ENCODE measurements at places on chromosomes 5 and 9.

- peak; percentile 99 for DNase-seq
These were observed at the start of gene SLC30A5 for GRCh38 chr5:69093771-69094482. Gene SLC30A5, plus strand, starts transcription at chr5:69094014. Its CDS starts 242 bp downstream, at chr5:69094256.

- DNase-seq, result no peak
These were observed 2.7 kb downstream of the IL31RA start for GRCh38 chr5:55853818-55854217.

DNA sequence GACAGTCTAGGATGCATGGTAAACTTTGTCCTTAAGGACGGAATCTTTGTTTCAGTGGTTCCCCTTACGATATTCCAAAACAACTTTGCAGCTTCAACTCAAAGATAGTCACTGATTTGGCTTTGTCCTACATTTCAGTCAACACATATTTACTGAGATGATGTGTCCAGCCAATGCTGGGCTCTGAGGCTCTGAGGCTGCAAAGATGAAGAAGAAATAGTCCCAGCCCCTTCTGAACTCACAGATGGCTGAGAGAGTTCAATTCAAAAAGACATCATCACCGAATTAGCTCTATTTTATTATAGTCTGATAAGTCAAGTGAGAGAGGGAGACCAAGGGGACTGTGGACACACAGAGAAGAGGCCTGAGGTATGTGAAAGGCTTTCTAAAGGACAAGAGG lies 544.0 kb downstream of the ACTL7B start:
- DNase-seq, result no peak

DNA sequence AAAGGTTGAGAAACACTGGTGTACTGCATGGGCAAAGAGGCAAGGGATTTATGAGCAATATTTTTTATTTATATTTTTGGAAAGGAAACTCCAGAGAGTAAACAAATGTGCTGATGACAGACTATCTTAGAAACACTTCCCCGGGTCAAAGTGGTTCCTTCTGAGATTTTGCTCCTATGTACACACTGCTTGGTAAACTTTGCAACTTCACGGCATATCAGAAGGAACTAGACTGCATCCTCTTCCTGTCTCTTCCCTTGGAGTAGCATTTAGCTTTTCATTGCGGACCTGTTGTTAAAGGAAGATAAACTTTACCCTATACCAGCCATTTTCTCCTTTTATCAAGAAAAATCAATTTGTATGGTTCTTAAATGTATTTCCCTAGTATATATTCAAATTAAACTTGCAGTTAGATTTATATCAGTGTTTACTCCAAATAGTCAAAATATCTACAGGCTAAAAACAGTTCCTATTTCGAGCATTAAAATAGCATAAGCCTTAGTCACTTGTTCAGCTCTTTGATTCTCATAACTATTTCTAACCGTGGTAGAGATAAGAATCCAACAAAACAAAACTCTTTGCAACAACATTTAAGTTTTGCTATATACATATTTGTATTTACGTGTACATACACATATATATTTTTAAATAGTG lies 48.0 kb upstream of the LRRC19 start:
- DNase-seq, result no peak

- peak; percentile 74 for DNase-seq
These were observed 136.3 kb downstream of the ASTN2 start for GRCh38 chr9:117278471-117279035.

DNA sequence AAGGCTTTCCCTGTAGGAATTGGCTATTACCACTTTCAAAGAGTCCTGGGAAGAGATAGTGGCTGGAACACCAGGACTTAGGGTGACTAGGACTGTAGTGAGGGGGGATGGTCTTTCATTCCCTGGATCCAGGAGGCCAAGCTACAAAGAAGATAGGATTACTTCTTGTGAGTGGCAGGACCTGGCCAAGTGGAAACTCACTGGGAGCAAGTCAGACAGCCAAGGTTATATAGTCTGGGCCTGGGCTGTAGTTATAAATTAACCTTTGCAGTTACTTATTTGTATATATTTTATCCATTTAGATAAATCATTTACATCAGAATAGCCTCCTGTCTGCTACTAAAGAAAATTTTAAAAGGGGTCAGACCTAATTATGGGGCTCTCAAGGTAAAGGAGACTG lies 124.3 kb downstream of the TLR4 start:
- DNase-seq, result peak; percentile 50

GRCh38 chr5:67983251-67984110 lies 232.1 kb upstream of the PIK3R1 start:
- DNase-seq, result no peak

GRCh38 chr5:60277941-60278340 lies 384.4 kb upstream of the PDE4D start:
- no peak for DNase-seq

DNA sequence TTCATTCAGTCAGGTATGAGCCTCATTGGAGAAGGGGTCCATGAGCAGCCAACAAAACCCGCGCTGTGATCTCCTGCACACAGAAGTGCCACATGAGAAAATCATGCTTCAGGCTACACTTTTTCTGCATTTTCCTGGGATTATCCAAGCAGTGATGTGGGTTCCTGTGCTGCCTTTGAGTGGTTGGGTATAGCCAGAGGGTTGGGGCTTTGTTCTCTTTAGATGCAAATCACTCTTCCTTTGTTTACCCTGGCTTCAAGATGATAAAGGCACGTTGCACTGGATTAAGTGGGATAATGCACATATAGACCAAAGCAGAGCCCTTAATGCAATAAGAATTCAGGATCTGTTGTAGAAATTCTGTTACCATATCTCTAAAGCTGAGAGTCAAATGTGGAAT lies 18.7 kb downstream of the ECM2 start:
- DNase-seq, result peak; percentile 4
